ENCODE measurements at places on chromosomes 7 and 10.

DNA sequence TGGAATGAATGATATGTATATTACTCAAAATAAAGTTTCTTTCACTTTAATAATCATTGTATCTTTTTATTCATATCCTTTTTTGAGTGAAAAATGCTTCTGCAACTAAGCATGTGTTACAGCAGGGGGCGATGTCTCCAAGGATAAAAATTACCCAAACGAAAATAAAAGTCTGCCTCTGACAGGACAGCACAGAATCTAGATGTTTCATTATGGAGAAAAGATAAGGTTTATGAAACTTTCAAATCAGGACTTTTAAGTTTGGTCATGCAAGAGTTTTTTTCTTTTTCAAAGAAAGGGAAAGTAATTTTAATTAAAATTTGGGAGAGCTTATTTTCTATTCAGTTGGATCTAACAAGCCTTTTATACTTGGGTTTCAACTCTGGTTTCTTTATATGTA lies 48.4 kb downstream of the TES start:
- peak; percentile 19 for DNase-seq

GRCh38 chr7:96236198-96237039 lies 85.5 kb downstream of the SLC25A13 start:
- no peak for DNase-seq

- DNase-seq: no peak
These were observed 2.9 kb downstream of the ADD3 start for GRCh38 chr10:110010486-110011378.

DNA sequence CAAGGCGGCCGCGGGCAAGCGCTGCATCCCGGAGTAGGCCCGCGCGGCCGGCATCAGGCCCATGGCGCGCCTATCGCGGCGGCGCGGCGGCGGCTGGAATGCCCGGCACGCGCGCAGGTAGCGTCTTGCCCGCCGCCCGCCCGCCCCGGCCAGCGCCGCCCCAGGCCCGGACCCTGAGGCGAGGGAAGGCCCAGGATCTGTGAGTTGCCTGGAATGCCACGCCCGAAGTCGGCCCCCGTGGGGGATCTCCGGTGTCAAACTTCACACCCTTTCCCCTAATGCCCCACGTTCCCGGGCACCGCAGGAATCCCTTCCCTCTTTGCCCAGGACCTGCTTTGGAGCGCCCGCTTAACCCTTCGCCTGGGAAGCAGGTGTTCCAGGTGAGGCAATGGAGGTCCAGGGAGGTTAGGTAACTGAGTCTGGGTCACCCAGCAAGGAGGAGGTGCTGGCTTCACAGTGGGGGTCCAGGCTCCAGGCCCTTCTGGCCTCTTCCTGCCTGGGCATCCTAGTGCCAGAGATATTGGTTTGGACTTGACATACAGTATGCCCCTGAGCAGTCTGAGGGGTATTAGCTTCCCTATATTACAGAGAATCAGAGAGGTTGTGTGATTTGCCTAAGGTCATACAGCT lies 138.1 kb downstream of the ARHGAP22 start:
- no peak for DNase-seq

DNA sequence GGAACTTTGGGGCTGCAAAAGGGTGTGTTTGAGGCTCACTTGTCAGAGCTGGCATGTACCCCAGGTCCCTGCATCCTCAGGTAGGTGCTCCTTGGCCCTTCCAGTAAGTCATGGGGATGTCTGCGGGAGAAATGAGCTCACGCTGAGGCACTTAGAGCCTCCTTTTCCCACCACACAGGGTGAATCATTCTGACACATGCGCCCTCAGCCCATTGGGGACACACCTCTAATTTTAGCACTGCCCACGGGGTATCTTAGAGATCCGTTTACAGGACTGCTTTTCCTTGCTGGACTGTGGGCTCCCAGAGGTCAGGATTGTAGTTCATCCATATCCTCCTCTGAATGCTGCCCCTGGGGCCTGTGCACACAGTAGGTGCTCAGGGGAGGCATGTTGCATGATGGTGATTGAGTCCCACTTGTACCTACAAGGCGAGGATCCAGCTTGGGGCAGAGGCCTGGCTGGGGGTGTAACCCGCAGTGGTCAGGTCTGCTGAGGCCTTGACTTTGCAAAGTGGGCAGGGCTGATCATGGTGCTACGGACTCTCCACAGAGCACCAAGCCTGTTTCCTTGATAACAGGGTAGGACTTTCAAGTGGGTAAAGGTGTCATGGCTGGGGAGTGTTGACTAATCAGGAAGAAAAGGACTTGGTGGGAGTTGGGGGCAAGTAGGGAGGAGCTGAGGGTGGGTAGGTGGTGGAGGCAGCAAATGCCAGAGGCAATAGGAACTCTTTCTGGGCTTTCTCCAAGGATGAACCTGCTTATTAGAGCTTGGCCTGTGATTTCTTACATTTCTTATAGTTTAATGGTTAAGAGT lies 5.8 kb downstream of the TSPAN15 start:
- DNase-seq: no peak

- DNase-seq: no peak
These were observed 126.9 kb downstream of the VIPR2 start for GRCh38 chr7:159017741-159018140.

GRCh38 chr7:95479992-95480624 lies 5.6 kb upstream of the ASB4 start:
- DNase-seq: no peak

GRCh38 chr10:48333856-48334255 lies 27.4 kb downstream of the MAPK8 start:
- no peak for DNase-seq

- no peak for DNase-seq
These were observed 27.7 kb downstream of the PSPH start for GRCh38 chr7:56023500-56023899.

GRCh38 chr10:92493362-92493761 lies 80.5 kb downstream of the IDE start:
- DNase-seq: no peak

GRCh38 chr10:6119423-6119822 lies 30.6 kb downstream of the RBM17 start:
- DNase-seq: no peak

- no peak for DNase-seq
These were observed 91.0 kb downstream of the MICALL2 start for GRCh38 chr7:1368184-1368681.

GRCh38 chr10:60827791-60828488 lies 49.7 kb downstream of the CDK1 start:
- DNase-seq: no peak

GRCh38 chr7:24718977-24719491 lies 38.2 kb downstream of the GSDME start:
- no peak for DNase-seq

DNA sequence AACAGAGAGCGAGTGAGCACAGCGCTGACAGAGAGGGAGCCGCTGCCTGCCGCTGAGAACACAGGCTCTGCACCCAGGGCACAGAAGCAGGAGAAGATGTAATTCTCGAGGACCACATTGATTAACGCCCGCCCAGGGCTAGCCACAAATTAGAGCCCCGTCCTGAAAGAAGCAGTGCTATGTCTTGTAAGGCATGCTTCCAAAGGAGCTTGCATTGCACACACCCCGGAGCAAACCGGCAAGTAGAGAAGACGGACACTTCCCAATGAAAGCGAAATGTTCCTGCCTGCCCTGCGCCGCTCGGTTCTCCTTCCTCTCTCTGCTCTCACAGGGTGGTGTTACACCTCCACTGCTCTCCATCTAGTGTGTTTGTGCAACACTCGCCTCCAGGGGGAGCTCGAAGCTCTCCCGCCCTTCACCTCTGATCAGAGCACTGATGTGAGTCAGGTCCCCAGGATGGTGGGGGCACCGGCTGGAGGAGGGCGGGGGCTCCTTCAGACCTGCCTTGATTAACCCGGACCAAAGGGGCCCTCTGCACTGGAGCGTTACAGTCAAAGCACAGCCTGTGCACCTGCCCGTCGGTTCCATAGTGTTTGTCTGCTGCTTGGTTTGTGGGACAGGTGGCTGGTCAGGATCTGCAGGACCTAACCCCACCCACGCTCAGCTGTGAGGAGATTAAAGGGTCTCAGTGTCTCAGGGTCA lies 316.5 kb downstream of the ADARB2 start:
- peak; percentile 65 for DNase-seq

GRCh38 chr7:143362131-143363015 lies at the start of gene FAM131B:
Gene FAM131B, minus strand, starts transcription at chr7:143362713. Its CDS starts 110 bp downstream, at chr7:143362603.
- no peak for DNase-seq

- peak; percentile 11 for DNase-seq
These were observed 99.0 kb downstream of the ADRA2A start for GRCh38 chr10:111175787-111176186.

DNA sequence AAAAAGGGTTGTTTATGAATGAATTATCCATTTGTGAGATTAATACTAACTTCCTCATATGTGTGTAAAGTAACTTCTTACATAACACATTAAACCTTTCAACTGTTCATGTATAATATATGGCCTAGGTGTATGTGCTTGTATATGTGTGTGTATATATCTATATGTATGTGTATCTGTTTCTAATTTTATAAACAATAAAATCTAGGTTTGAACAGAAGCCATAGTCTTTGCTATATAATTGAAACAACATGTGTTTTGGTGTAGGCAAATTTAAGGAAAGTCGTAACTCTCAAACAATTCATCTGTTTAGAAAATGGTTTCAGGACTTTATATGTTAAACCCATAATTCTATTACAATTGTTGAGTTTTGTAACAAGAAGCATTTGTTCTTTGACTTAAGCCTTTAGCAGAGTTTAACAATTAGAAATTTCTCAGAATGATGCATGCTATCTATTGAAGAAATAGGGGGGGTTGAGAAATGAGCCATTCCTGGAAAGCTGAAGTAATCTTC lies 103.3 kb downstream of the BBS9 start:
- no peak for DNase-seq

- peak; percentile 67 for DNase-seq
These were observed 37.4 kb upstream of the OPALIN start for GRCh38 chr10:96395931-96396877.

DNA sequence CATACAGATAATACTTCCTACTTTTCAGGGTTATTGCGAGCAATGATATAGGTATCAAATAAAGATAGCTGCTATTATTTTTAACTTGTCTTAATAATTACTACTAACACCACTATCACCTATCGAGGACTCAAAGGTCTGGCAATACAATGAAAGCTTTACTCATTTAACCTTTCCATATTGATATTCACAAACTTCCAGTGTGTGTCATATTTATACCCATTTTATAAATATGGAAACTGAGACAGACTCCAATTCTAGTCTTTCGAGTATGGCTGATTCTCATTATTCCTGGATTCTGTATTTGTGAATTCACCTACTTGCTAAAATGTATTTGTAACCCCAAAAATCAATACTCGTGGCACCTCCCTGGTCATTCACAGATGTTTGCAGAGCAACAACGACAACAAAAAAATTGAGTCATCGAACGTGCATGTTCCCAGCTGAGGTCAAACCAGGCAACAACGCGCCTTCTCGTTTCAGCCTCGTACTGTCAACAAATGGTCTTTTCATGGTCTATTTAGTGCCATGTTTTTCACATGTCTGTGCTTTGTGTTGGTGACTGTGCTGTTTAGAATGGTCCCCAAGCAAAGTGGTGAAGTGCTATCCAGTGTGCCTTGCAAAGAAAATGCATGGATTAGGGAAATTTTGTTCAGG lies 51.7 kb downstream of the SMURF1 start:
- peak; percentile 56 for DNase-seq

- DNase-seq: no peak
These were observed 44.0 kb upstream of the ITGB1 start for GRCh38 chr10:33001908-33002492.

GRCh38 chr10:5334196-5334880 lies 30.4 kb upstream of the UCN3 start:
- no peak for DNase-seq
